ENCODE measurements at places on chromosomes 12 and 14.

GRCh38 chr14:56715938-56716337 lies 94.3 kb downstream of the OTX2 start:
- DNase-seq, result no peak

DNA sequence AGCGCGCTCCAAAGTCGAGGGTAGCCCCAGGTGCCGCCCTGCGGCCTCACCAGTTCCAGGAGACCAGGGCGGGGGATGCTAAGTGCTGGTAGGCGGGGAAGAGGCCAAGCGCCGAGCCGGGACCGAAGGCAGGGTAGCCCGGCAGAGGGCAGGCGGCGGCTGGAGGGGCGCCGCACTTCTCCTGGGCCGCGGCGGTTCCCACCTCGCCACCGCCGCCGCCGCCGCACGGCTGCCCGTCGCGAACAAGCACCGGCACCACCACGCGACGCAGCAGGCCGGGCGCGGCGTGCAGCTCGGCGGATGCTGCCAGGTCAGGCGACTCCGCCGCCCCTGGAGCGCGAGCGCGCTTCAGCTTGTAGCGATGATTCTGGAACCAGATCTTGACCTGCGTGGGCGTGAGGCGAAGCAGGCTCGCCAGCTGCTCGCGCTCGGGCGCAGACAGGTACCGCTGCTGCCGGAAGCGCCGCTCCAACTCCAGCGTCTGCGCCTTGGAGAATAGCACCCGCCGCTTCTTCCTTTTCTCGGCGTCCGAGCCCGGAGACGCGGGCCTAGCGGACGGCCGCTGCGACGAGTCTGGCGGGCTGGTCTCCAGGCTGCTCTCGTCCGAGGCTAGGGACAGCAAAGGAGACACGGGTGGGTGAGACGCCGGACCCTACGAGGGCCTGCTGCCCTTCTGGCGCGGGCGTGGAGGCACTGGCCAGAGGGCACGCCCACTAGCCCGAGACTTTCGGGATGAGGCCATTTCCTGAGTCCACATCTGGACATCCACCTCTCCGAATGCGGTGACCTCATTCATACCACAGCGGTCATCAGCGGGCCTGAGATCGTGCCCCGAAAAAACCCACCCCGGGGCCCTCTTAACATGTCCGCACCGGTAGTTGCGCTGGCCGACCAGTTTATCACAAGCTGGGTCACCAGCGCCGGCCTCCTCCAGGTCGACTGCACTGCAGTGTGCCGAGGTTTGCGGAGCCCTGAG lies 1.3 kb downstream of the NKX2-8 start:
- DNase-seq, result peak; percentile 5

- DNase-seq, result no peak
Measured at GRCh38 chr12:70002912-70003255, 177.9 kb downstream of the MYRFL start.

GRCh38 chr12:66516561-66516960 lies 162.3 kb downstream of the GRIP1 start:
- DNase-seq, result no peak

- no peak for DNase-seq
Measured at GRCh38 chr12:132132609-132133430, 11.3 kb downstream of the DDX51 start.

- no peak for DNase-seq
Measured at GRCh38 chr14:34104489-34105397, 153.9 kb upstream of the EGLN3 start.

DNA sequence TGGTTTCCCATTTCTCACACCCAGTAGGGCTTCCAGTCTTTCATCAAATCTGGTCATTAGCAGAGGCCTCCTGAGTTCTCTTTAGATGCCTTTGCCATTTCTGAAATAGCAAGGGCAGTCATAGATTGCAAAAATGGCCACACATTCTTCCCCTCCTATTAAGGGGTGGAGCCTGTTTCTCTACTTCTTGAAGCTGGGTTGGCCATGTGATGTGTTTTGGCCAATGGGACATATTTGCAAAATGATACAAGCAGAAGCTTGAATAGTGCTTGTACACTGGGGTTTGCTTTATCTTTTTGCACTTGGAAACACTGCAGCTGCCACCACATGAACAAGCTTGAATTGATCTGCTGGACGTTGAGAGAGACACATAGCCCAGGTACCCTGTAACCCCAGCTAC lies 109.3 kb downstream of the VRK1 start:
- DNase-seq, result peak; percentile 18

DNA sequence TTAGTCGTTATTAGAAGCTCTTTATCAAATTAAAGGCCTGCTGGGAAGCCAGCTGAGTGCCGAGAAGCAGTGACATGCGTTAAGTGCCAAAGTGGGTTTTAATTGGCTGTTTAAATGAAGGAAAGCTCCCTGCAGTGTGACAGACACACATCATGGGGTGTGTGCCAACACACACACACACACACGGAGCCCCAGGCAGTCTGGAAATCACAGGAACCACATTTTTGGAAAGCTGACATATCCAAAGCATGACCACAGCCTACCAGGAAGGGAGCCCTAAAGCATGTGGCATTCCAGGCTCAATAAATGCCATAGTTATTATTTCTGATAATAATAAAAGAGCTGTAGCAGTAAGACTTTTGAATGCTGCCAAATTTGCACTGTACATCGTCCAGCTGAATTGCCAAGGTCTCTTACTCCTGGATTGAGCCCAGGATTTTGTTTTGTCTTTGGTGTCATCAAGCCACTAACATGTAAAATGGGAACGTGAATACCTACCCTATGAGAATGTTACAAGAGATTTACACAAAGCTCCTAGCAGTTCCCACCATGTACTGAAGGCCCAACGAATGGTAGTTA lies 135.1 kb downstream of the TMEM30B start:
- DNase-seq, result no peak

DNA sequence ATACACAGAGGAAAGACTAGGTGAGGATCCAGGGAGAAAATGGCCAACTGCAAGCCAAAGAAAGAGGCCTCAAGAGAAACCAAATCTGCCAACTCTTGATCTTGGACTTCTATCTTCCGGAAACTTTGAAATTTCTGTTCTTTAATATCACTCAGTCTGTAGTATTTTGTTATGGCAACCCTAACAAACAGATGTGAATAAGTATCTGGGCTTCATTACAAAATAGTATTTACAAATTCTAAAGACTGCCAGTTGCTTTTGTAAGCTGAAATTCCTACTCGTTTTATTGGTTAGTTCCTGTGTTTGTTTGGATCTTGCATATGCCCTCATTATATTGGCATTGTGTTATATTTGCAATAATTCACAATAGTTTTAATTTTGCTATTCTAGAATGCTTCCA lies 143.2 kb upstream of the USP15 start:
- DNase-seq, result no peak

- DNase-seq, result no peak
Measured at GRCh38 chr14:77903221-77903620, 103.3 kb downstream of the ADCK1 start.

DNA sequence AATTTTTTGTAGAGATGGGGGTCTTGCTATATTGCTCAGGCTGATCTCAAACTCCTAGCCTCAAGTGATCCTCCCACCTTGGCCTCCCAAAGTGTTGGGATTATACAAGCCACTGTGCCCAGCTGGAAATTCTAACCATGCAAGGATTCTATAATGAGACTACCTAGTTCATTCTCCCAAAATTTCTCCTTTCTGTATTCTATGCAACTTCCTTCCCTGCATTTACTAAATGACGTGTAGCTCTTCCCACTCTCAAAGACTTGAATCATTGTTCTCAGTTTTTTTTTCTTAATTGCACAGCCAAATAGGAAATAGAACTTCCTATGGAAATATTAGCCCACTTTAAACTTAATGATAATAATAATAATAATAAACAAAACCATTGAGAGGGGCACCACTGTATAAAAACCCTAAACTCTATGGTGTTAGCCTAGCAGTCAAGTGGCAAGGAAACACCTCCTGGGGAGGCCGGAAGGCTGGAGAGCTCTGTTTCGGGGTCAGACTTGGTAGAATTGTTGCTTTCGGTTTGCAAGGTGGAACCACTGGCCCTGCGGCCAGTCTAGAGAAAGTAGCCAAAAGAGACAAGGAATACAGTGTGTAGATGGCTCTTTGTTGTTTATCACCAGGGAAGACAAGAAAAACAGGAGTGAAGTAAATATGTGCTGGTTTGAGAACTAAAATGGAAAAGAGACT lies 40.0 kb upstream of the TESC start:
- peak; percentile 24 for DNase-seq

GRCh38 chr14:21557084-21557901 lies 22.6 kb downstream of the OR10G3 start:
- peak; percentile 79 for DNase-seq

DNA sequence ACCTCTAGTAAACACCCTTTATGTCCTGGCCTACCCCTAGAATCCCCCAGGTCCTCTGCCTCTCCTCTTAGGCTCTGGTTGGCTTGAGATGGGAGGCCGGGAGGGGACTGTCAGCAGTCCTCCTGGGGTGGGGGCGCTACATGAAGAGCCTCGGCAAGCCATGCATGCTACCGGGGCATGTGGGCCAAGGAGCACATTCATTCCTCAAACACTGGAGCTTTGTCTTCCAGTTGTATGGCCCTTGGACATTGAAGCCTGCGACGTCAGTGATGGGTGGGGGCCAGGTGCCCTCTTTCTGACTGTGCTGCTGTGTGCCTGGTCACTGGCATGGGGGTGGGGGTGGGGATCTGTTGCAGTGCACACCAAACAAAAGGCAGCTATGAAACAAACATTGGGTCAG lies 15.8 kb upstream of the CELA1 start:
- DNase-seq, result no peak

DNA sequence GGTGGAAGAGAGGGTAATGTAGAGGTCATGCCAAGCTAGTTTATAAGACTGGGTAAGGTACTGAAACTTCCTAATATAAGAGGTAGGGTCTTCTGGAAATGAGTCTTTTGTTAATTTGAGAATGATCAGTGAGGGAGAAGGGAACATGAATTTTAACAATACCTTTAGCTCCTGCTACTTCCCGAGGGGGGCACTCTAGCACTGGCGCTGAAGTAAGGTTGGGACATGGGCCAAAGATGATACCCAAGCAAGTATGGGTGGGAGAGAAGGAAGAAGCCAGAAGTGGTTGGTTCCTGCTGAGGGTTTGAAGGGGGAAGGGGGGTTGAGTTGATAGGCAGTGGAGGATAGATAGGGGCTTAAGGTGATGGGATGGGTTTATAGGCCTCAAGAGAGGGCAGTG lies 32.3 kb upstream of the RNASE1 start:
- no peak for DNase-seq

GRCh38 chr14:68639000-68639757 lies 153.7 kb downstream of the ZFP36L1 start:
- DNase-seq, result no peak

DNA sequence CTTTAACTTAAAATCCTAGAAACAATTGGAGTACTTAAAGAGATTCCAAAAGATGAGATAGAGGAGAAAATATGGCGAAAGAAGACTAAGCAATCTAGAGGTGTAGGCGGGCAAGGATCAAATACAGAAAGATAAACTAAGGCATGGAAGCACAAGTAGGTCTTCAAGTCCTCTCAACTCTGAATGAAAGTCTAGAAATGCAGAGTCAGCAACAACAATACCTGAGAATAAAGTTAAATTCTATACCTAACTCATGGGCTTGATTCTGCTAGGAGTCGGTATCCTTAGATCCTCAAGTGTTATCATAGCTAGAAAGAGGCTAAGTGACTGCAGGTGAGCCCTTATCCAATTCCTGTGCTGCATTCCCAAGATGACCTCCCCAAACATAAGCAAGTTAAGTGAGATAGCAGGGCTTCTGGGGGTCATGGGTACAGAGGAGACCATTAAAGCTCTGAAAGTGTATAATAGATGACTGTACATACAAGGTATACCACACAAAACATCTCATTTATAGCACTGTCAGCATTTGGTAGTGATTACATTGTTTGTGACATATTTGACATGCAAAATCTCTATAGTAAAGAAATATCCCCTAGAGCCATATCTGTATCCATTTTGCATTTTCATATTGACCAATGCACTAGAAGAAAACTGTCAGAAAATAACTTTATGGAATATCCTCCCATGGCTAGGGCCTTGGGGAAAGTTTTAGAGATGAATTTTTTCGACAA lies 82.5 kb upstream of the ARID2 start:
- no peak for DNase-seq

- no peak for DNase-seq
Measured at GRCh38 chr14:36852981-36853691, 191.5 kb downstream of the PAX9 start.

DNA sequence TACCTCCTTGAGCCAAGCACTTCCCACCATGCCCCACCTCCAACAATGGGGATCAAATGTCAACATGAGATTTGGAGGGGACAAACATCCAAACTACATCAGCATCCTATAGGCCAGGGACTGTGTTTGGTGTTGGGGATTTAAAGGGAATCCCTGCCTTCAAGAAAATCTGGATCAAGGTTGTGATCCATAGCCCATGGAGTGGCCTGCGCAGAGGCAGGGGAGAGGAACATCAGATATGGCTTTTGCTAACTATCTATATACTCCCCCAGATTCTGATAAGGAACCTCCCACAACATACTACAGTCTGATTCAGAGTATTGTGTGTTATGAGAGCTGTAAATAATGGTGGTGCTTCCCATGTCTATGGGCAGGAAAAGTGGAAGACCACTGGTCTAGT lies 5.1 kb downstream of the KIF5A start:
- DNase-seq, result no peak

GRCh38 chr14:90658541-90658967 lies 157.7 kb downstream of the TTC7B start:
- DNase-seq, result peak; percentile 76

DNA sequence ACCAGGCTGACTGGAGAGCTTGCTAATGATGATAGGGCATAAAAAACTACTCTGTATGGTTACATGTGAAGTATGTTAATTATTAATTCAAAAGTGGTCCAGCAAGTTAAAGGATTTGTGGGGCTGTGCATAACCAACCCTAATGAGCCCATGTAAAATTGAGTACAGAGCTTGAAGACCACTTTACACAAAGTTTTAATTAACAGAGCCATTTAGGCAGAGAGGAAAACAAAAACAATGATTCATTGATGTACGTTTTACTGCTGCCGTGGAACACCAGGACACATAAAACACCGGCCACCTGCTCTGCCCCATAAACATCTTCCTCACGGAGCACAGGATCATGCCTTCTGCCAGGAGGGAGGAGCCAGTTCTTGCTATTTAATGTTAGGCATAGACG lies 83.5 kb downstream of the RIMBP2 start:
- DNase-seq, result no peak

- no peak for DNase-seq
Measured at GRCh38 chr14:55450539-55450938, 10.1 kb upstream of the TBPL2 start.

- no peak for DNase-seq
Measured at GRCh38 chr12:97164936-97165335, 257.9 kb downstream of the NEDD1 start.

GRCh38 chr14:71931492-71932228 lies 569 bp upstream of the RGS6 start:
- no peak for DNase-seq

- DNase-seq, result no peak
Measured at GRCh38 chr12:54798651-54799050, 55.7 kb upstream of the MUCL1 start.

DNA sequence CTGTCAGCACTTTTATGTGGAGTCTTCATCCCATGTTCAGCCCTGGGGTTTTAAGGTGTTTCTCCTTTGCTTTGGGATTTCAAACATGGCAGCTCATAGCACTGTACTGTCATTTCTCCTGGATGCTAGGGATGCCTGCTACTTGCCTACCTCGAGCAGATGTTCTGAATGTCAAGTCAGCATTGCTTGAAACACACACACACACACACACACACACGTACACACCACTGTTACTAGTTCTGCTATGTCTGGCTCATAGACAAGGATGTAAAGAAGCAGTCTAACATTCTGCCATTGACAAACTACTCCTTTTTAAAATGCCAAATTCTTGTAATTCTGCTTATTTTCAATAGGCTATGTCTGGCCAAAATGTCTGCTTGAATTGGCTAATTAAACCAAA lies 72.7 kb downstream of the SAMD4A start:
- DNase-seq, result no peak

All from inflammatory macrophage (primary cell).